T-cell (primary cell): ENCODE measurements at places on chromosomes 3 and 15.

GRCh38 chr3:144162042-144162441, 190.4 kb downstream of the DIPK2A start:
- no peak for DNase-seq

DNA sequence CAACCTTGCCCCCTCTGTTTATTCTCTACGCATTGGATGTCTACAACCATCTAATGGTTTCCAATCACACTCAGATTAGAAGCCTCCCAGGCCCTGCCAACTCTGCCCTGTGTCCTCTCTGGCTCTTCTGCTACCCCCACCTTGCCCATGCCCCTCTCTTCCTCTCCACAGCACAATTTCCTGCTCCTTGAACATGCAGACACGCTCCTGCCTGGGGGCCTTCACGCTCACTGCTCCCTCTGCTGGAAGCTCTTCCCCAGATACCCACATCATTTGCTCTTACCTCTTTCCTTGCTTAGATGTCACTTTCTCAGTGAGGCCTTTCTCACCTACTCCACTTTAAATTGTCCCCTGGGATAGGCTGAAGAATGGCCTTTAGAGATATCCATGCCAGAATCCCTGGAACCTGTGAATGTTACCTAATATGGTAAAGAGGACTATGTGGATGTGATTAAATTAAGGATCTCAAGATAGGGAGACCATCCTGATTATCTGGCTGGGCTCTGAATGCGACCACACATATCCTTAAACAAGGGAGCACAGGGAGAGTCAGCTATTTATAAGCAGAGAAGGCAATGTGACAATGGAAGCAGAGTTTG, 9.9 kb downstream of the KY start:
- no peak for DNase-seq

GRCh38 chr15:27238707-27239423, 267.9 kb downstream of the GABRG3 start:
- no peak for DNase-seq

GRCh38 chr3:143974271-143975238, 2.9 kb downstream of the DIPK2A start:
- DNase-seq: no peak

- no peak for DNase-seq
These were observed 18.5 kb downstream of the LARP6 start for GRCh38 chr15:70835415-70835814.

DNA sequence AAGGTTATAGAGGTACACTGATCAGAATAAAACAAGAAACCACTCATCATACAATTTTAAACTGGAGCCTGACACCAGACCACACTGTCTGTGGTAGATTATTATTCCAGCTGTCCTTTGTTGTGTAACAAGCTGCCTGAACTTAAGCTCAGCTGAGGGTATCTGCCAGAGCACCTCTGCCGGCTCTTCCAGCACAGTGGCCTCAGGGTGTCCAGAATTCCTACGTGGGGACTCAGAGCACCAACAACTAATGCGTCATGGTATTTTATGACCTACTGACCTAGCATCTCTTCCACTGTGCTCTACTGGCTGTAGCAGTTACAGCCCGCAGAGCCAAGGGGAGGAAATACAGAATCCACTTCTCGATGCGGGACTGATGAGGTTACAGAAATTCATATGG, 15.6 kb upstream of the RAF1 start:
- no peak for DNase-seq

DNA sequence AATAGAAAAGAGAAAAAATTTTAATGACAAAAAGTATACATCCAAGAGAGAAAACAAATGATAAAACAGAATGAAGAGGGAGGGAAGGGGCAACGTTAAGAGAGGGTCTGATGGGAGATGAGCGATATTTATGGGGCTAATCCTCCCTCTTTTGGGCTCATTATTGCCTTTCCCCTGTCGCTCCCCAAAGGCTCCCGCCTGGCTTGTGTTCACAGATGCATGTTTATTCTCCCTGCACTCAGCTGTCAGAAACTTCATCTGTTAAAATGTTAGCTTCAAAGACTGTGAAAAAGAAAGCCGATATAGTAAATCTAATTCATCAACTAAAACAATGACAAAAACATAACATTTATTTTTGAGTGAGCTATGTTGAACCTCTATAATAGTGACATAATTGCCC, 74.3 kb downstream of the GABRB3 start:
- DNase-seq: no peak

DNA sequence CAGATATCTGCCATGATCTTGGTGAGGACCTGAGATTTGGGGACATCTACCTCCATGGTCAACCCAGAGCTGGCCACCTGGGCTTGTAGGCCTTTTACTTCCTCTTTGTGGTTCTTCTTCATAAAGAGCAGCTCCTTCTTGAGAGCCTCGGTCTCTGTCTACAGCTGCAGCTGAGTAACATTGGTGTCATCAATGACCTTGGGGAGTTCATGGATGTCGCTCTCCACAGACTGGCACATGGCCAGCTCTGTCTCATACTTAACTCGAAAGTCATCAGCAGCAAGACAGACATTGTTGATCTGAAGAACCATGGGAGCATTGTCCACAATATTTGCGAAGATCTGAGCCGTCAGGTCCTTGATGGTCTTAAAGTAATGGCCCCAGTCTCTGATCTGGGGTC, 15.7 kb upstream of the RASA2 start:
- no peak for DNase-seq
